DMS 273 treated with DMSO at 0.1 percent for 48 hours (cell line): ENCODE measurements at places on chromosomes 16 and 17.

GRCh38 chr17:56548661-56549060 is 44.8 kb upstream of the NOG start:
- DNase-seq: no peak

DNA sequence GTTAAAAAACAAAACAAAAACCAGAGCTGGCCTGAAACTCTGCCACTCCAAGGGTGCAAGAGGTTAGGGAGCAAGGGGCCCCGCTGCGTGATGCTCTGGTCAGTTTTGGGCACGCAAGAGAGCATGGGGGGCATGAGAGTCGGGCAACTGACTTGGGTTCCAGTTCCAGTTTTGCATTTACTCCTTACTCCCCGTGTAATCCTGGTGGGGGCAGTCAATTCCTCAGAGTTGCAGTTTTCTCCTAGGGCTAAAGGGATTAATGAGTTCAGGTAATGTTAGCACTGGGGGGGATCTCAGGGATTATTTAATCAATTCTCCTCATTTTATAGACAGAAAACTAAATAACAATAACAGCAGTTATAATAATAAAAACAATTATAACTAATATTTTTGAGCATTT is 72.9 kb upstream of the PMFBP1 start:
- no peak for DNase-seq

- DNase-seq: no peak
Observed at GRCh38 chr17:70969521-70970034, 800.2 kb downstream of the KCNJ2 start.

DNA sequence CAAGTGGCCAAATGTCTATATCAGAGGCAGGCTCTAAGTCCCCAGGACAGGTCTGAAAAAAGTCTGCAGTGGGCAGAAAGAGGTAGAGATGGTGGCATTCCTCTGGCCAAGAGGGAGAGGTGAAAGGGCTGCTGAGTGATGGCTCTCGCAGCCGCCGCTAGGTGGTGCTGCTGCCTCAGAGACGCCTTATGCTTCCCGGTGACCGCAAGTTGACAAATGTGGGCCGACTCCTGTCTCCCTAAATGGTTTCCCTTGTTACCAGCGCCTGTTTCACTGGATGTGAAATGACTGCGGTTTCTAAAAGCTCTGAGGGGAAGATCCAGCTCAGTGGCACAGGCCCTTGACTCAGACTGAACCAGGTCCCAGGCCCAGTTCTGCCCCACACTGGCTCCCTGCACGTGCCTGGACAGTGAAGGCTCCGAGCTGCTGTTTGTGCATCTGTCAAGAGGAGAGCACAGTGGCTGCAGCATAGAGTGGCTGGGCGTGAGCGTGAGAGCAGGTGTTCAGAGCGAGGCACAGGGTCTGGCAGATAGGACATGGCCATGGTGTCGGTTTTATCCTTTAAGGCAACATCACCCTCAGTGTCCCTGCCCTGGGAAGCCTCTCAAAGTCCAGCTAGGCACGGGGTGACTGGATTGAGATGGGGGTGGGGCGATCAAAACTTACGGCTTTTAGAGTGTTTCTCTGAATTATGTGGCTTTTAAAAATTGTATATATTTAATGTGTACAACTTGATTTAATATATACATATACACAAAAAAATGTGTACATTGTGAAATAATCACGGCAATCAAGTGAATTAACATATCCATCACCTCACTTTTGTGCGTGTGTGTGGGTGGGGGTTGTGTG is 19.9 kb downstream of the CLEC16A start:
- DNase-seq: peak; percentile 29

- DNase-seq: no peak
Observed at GRCh38 chr16:71672803-71673581, 47.0 kb downstream of the MARVELD3 start.

DNA sequence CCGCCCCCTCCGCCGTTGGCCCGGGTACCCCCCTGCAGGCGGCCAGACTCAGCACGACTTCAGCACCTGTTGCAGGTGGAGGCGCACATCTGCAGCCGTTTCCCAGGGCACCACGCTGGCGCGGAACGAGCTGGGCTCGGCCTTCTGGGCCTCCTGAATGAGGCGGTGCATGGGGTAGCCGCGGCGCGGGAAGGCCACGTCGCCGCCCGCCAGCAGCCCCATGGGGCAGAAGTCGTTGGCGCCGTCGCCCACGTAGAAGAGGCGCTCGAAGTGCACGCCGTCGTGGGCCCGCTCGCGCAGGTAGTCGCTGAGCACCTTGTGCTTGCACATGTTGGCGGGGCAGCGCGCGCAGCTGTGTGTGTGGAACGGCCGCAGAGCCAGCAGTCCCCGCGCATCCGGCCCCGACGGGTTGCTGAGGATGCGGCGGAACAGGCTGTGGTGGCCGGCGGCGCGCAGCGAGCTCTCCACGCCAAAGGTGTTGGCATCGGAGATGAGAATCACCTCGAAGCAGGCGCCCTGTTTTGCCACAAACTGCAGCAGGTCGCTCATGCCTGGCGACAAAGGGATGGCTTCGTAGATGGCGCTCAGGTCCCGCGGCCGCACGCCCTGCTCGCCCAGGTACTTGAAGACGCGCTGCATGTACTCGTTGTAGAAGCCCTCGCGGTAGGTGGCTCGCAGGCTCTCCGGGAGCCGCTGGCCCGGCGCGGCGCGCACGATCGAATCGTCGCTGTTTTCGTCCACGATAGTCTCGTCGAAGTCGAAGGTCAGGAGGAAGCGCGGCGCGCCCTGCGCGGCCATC is 6.2 kb downstream of the PHOSPHO1 start:
- DNase-seq: no peak

DNA sequence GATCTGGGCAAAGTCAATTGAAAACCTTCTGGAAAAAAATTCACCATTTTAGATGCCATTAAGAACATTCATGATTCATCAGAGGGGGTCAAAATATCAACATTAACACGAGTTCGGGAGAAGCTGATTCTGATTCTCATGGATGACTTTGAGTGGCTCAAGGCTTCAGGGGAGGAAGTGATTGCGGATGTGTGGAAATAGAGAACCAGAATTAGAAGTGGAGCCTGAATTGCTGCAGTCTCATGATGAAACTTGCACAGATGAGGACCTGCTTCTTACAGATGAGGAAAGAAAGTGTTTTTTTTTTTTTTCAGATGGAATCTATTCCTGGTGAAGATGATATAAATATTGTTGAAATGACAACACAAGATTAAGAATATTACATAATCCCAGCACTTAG is 12.9 kb downstream of the ITGAX start:
- DNase-seq: no peak

GRCh38 chr17:69300222-69300621 is 26.7 kb downstream of the ABCA5 start:
- DNase-seq: no peak

- peak; percentile 86 for DNase-seq
Observed at GRCh38 chr17:36948717-36949460, at the start of gene AATF. Gene AATF (plus strand): TSS chr17:36948954. CDS start chr17:36949126, 172 bp downstream.

DNA sequence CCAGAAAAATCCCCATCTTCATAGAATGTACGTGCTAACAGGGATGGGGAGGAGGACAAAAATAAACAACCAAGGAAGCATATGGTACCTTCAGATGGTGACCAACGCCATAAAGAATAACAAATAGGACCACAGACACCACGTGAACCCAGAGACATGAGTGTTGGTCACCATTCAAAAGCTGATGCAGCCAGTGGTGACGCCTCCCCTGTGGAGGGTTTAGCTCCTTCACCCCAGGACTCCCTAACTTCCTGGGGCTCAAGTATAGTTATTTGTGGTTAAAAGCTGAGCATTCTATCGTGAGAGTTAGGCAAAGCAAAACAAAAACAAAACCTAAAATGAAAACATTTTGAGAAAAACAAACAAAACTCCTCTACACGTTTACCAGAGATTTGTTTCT is 184.7 kb downstream of the SOX9 start:
- no peak for DNase-seq

DNA sequence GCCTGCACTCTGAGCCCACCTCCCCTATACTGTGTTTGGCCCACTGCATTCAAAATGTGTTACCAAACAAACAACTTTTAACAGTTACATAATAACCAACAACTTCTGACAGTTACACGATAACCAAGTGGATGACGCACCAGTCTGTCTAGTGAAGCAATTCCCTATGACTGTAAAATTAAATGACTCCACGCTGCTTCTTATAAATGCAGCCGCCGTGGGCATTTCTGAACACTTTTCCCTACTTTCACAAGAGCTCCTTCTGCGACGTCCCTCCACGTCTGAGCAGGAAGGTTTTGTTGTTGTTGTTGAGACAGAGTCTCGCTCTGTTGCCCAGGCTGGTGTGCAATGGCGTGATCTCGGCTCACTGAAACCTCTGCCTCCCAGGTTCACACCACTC is 27.6 kb downstream of the ZNF276 start:
- no peak for DNase-seq

GRCh38 chr17:2266045-2266864 is 37.3 kb downstream of the SMG6 start:
- no peak for DNase-seq

GRCh38 chr17:2911755-2912111 is 115.5 kb downstream of the RAP1GAP2 start:
- no peak for DNase-seq

DNA sequence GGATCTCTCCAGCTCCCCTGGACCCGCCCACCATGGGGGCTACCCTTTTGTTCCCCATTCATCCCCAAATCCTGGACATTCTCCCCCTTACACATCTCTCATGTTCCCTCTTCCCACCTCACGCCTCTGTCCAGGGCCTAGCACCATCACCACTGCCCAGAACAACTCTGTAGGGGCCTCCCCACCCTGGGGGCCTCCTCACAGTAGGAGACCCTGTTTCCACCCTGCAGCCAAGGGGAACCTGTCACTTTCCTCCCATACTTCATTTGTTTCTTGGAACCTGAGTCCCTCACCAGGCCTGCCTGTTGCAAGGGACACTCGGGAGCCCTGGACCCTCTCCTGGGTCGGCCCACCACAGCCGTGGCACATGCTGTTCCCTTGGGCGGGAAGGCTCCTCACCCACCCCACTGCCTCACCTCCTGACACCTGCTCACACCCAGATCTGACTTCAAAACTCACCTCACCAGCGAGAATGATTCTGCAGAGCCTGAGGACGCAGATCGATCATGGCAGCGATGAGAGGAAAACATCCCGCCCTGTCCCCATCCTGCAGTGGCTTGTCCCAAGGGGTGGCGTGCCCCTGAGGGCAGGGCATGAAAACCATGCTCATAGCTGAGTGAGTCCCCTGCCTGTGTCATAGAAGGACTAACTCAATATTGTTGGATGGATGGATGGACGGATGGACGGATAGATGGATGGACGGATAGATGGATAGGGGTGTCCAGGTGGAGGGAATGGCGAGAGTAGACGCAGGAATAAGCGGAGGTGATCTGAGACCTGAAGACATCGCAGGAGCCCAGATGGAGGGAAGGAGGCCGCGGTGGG is 6.8 kb upstream of the RASD1 start:
- no peak for DNase-seq

- peak; percentile 51 for DNase-seq
Observed at GRCh38 chr17:5500589-5501391, 14.4 kb downstream of the MIS12 start.

GRCh38 chr16:66950437-66950836 is 10.6 kb upstream of the CES3 start:
- DNase-seq: no peak

- DNase-seq: no peak
Observed at GRCh38 chr17:42849451-42850181, 1.4 kb upstream of the AOC3 start.

DNA sequence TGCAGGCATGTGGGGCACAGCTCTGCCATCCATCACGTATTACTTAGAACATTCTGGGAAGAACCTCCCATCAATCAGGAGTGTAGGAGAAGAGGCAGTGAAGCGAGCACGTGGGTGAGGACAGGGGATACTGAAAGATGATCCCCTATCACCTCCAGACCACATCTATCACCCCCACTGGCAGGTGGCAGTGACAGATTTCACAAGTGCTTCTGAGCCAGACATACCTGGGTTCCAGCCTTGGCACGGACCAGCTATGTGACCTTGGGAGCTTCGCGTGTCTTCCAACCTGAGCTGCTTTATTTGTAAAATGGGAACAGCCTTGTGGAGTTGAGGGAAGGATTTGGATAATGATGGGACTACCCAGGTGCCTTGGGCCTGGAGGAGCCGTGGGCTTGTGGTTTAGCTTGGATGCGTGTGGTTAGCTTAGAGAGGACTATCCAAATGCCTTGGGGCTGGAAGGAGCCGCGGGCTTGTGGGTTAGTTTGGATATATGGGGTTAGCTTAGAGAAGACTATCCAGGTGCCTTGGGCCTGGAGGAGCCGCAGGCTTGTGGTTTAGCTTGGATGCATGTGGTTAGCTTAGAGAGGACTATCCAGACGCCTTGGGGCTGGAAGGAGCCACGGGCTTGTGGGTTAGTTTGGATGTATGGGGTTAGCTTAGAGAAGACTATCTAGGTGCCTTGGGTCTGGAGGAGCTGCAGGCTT is 206.4 kb downstream of the ENGASE start:
- no peak for DNase-seq

GRCh38 chr16:11585460-11586377 is 1.0 kb downstream of the LITAF start:
- DNase-seq: no peak

- DNase-seq: no peak
Observed at GRCh38 chr17:75980188-75981018, 1.4 kb downstream of the TEN1 start.

GRCh38 chr17:50029185-50029584 is 26.7 kb upstream of the ITGA3 start:
- DNase-seq: no peak

DNA sequence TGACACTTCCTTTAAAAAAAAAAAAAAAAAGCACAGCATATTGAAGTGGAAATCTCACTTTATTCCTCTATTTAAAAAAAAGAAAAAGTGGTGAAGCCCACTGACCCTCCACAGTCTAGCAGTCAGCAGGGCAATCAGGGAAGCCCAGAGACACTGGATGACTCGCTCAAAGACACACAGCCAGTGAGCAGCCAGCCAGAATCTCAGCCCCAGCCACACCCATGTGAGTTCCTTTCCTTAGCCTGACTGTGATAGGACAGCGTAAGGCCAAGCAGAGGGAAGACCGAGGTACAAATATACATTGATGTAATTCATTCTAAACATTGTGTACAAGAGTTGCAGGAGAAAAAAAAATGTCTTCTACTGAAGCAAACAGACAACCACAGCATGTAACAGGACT is 22.5 kb downstream of the XPO6 start:
- DNase-seq: no peak

GRCh38 chr16:11181899-11182279 is 74.1 kb downstream of the SOCS1 start:
- no peak for DNase-seq

GRCh38 chr16:4633910-4634635 is 9.4 kb downstream of the MGRN1 start:
- no peak for DNase-seq

GRCh38 chr17:40290629-40291280 is 3.1 kb downstream of the CDC6 start:
- DNase-seq: peak; percentile 30

- DNase-seq: no peak
Observed at GRCh38 chr17:75878174-75878998, at the start of gene TRIM47. Gene TRIM47 (minus strand): TSS chr17:75878581. CDS start chr17:75878548, 33 bp downstream.
